GM03348 (cell line): ENCODE measurements at places on chromosomes 1 and 21.
A peak's percentile ranks its signal among the peaks of the same experiment; 100 is the strongest.

DNA sequence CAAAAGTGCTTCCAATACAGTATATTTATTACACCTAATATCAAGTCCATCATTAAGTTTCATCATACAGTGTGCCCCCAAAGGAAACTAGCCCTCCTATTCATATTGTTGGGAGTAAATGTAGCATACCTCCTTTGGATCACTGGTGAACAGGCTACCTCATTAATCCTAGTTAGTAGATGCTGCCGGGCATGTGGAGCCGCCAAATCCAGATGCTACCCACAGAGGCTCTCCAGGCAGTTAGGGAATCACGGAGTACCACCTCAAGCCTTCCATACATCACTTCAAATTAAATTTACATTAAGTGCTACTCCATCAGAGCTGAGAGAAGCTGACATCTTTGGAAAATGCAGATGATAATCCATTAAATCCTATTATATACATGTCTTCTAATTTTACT, 121.7 kb upstream of the FOXD3 start:
- no peak for DNase-seq

DNA sequence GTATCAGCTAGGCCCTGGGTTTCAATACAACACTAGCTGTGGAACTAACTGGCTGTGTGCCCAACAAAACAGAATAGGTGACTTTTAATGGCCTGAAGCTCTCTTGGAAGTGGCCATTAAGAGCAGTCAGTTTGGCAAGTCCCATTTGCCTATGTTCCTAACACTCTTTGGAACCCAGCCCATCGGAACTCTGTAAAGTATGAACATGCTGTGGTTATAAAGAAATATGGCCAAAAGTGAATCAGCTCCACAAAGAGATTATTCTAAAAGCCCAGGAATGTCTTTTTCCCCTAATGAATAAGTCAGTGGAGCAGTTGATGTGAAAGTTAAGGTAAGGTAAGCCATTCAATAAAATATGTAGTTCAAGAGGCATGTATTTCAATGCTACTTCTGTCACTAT, 223.7 kb upstream of the ADAMTS5 start:
- no peak for DNase-seq

- DNase-seq: no peak
Measured at GRCh38 chr1:27408151-27408550, 15.7 kb downstream of the GPR3 start.

- no peak for DNase-seq
Measured at GRCh38 chr1:228968891-228969606, 233.8 kb downstream of the RHOU start.

- no peak for DNase-seq
Measured at GRCh38 chr1:15957221-15958095, 18.4 kb downstream of the ZBTB17 start.

- DNase-seq: no peak
Measured at GRCh38 chr1:116460261-116460660, 87.2 kb downstream of the ATP1A1 start.

GRCh38 chr1:190168893-190169280, 308.8 kb downstream of the BRINP3 start:
- no peak for DNase-seq

DNA sequence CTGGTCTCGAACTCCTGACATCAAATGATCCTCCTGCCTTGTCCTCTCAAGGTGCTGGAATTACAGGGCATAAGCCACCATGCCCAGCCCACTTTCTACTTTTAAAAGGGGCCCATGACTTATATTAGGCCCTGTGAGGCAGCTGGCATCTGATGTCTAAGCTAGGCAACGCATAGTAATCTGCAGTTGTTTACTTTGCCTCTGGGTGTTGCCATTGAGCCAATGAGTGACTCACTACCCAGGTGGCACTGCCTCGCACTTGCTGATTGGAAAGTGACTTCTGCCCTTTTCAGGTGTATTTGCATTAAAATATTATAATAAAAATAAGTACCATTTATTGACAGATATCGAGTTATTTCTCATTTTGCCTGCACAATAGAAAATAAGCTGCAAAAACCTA, 84.9 kb downstream of the KIF14 start:
- no peak for DNase-seq

- DNase-seq: peak; percentile 77
Measured at GRCh38 chr1:55050283-55050682, 10.9 kb downstream of the PCSK9 start.

DNA sequence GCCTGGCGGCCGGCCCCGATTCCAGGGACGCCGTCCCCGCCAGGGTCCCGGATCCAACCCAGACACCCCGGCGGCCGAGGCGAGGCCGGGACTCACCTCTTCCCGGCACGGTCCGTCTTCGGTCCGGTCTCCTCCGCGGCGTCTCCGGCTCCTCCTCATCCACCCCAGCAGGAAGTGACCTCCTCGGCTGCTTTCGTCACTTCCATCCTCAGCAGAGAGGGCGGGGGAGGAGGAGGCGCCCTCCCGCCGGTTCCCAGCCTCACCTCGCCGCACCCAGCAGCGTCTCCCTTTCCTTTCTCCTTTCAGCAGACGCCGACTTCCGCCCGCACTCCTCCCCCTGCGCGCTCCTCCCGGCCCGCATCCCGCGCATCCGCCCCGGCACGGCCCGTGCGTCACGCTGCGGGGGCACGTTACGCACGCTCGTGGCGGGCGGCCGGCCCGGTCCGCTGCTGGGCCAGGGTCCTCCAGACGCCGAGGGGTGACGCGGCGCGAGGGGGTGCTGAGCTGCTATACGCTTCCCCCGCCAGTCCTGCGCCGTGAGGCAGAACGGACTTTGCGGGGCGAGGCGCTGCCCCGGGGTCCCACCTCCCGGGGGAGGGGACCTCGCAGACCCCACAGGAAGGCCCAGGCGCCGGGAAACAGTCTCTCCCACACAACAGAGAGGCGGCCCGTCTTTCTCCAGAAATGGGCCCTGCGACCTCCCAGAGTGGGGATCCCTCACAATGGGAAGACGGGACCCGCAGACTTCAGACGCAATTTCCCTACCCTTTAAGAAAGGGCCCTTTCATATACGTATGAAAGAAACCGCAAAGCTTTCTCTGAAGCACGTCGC, at the start of gene ETV3:
TSS of gene ETV3 (minus strand) at position 176 of the 832 bp plus-strand sequence. CDS start 2,043 bp downstream, outside the sequence.
- DNase-seq: peak; percentile 97

- DNase-seq: no peak
Measured at GRCh38 chr1:27342391-27342777, 562 bp downstream of the SYTL1 start.

- no peak for DNase-seq
Measured at GRCh38 chr21:18191139-18191538, 53.5 kb upstream of the CHODL start.

DNA sequence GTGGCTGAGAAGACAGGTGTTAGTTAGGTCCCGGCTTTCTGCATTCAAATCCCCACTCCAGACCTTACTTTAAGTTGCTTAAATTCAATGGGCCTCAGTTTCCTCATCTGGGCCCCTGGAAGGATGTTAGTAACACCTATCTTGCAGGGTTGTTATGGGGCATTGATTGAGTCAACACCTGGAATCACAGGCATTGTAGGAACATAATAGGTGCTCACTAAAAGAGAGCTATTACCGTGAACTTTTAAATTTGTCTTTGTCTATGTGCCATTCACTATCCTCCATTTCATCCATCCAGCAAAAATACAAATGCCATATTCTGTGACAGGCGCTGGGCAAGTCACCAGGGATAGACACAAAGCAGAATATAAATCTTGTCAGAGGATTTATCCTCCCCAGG, 10.5 kb upstream of the MAPKAPK2 start:
- DNase-seq: no peak

- DNase-seq: no peak
Measured at GRCh38 chr21:40853956-40854688, 7.2 kb upstream of the DSCAM start.

DNA sequence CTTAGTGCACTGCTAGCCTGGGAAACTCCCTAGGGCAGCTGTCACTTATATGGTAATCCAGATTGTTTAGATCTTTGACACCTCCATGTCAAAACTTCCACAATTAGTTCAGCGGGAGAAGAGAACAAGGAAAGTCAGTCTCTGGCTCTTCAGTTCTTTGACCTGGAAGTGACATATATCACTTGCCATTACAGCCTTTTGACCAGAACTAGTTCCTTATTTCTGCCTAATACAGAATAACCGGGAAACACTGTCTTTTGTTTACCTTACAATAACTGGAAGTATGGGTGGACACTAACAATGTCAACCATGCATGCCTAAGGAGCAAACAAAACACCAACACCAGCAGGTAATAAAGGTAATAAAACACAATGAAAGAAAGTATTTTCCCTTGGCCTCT, 68.3 kb downstream of the C4BPA start:
- no peak for DNase-seq

GRCh38 chr1:37473431-37474045, 842 bp upstream of the ZC3H12A start:
- DNase-seq: no peak

GRCh38 chr1:241465673-241466072, 53.9 kb downstream of the FH start:
- DNase-seq: no peak
